Vagina (tissue), 2 donors: ENCODE measurements at places on chromosomes 12 and 14.

DNA sequence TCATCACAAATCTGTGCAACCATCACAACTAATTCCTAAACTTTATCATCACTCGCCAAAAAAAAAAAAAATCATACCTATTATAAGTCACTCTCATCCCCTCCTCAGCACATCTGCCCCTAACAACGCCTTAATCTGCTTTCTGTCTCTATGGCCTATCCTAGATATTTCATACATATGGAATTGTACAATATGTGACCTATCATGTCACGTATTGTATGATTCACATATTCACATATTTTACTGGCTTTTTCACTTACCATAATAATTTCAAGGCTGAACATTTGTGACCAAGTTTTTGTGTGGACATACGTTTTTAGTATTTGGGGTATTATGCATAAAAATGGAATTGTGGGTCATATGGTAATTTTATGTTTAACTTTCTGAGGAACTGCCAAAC lies 400.7 kb downstream of the DAD1 start:
- no peak for DNase-seq

DNA sequence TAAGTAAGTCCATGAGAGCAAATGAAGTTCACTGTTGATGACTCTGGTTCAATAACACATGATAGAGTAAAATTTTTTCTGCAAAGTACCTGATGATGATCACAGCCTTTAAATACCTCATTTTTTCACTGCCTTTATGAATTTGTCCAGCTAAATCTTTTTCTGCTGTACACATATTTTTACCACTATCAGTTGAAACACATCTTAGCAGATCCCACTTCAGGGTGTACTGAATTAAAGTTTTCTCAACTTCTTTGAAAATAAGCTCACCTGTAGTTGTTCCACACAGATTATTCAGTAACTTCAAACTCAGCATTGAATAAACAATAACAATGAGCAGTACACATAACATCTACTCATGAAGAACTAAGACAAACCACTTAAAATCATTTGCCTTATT lies 385.9 kb downstream of the NELL2 start:
- no peak for DNase-seq

DNA sequence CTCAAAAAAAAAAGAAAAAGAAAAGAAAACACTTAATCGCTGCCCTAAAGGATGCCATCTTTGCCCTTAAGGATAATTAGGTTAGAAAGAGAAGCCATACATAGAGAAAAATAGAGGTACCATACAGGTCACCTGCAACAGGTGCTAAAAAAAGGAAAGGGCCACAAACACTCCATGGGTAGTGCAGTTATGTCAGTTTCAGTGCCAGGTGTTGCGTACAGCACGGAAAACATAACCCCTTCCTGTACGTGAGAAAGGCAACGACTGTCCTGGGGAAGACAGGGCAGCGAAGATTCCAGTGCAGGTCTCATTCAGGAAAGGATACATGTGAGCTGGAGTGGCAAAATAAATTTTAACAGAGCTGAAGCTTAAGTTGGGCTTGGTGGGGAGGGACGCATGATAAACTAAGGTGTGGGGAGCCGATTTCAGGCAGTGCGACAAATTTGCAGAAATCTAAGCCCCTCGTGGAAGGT lies 553 bp upstream of the DAZAP2 start:
- DNase-seq: no peak

DNA sequence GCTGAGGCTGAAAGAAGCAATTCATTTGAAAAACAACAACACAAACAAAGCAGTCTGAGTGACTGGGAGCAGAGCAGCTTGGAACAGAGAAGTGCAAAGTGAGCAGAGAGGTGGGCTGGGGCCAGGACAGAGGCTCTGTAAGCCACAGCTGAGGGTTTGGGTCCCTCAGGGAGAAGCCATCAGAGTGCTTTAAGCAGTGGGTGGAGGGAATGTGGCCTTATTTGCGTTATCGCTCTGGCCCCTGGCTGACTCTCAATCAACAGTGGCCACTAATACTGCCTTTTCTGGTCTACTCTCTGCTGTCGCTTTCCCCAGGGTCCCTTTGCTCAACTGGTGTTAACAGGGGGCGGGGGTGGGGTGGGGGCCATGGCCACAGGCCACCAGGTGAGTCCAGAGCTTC lies 44.2 kb downstream of the IRF2BPL start:
- no peak for DNase-seq

DNA sequence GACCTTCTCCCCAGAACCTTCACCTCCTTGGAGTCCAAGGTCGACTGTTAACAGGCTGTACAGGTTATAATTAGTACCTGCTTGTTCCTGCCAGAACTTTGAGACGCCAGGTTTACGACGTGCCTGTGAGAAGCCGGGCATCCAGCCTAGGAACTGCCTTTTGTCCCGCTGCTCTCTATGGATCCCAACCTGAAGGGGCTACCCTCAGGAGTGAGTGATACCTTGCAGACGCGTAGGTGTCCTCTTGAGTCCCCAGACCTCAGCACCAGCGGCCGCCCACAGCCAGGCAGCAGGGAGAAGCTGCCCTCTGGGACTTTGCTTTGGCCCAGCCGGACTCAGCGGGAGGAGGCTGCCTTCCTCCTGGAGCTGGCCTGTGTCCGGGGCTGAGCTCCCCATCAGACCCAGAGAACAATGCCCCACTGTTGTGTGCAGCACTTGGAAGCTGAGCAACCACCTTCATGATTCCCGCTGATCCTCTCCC lies 16.2 kb downstream of the SYNE3 start:
- no peak for DNase-seq

DNA sequence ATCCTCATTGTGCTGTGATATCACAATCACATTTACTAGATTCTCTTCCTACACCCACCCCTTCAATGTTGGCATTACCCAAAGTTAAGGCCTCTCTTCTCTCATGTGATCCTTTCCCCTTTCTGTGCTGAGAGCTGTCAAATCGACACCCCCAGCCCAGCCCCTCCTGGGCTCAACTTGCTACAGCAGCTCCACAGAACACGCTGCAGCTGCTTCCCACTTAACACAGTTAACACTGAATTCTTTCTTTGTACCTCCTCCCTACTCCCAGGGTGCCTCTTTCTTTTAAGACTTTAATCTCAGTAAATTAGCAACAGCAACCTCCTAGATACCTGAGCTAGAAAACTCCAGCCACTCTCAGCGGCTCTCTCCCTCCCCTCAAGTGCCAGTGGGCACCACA lies 17.8 kb downstream of the SPTB start:
- DNase-seq: no peak

DNA sequence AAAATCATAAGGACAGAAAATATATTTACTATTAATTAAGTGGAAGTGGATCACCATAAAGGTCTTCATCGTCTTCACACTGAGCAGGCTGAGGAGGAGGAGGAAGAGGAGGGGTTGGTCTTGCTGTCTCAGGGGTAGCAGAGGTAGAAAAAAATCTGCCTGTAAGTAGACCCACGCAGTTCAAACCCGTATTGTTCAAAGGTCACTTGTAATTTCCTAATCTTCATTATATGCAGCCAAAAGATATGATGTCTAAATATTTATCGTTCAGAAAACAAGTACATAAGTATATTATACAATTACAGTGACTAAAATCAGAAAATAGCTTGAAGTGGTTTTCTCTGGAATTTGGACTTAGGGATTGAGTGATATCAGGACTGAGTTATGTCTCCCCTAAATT lies 72.1 kb downstream of the GTF2A1 start:
- DNase-seq: no peak

- no peak for DNase-seq
Measured at GRCh38 chr12:81492131-81492720, 266.9 kb downstream of the PPFIA2 start.

DNA sequence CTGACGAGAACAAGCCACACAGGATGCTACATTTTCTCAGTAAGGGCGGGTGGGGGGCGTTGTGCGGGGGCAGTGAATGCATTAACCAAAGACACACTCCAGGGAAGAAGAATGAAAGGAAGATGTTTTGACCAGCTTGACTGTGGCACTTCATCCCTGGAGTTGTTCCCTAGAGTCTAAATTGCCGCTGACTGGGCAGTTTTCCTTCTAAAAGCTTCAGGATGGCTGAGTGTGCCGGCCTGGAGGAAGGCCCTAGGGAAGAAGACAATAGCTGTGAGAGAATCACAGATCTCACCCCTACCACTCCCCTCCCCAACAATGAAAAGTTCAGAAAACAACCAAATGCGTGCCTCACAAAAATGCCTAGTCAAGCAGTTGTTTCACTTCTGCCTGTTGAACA lies 67.2 kb downstream of the NKX2-1 start:
- no peak for DNase-seq

DNA sequence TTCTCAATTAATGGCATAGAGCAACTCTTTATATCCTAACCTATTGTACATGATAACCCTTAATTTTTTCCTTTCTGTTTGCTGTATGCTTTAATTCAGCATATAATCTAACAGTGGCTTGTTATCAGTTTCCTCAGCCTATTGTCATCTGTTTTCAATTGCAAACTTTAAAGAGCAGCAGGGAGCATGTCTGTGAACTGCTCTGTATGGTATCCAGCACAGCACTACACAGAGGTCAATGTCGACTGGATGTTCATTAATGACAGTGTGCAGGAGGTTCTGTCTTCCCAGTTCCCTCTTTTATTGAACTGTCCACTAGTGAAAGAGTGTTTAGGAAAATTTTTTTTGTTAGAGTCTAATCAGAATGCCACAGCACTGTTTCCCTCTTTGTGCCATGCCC lies 609.1 kb downstream of the SOX5 start:
- DNase-seq: no peak

DNA sequence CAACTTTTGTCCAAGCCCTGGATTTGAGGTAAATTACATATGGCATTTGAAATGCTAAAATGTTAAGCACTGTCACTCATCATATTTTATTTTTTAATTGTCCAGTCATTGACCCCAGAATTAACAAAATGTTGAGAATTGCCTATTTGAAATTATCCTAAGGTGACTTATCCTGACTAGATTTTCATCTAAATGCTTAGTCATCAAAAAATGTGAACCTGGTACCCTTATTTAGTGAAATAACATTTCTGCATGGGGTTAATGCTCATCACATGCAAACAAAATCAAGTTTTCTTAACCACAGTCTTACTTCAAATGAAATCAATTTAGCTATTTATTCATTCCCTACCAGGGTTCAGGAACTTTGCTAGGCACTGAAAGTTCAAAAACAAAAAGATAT lies 232.0 kb upstream of the DCN start:
- DNase-seq: no peak

DNA sequence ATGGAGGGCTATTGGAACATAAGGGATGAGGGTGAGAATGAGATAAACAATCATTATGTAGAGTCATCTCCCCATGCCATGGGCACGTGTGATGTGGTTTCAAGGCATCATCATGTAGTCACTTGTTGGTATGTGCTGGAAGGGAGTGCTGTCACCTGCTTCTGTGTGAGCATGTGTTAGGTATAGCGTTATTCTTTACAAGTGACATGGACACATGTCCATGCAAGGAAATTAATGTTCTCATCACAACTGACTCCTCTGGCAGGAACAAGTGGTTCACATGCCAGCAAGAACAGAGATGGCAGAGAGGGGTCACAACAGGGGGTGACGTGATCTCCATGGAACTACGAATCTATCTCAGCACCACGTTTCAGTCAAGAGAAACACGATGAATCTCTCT lies 815.8 kb downstream of the BCL11B start:
- no peak for DNase-seq

DNA sequence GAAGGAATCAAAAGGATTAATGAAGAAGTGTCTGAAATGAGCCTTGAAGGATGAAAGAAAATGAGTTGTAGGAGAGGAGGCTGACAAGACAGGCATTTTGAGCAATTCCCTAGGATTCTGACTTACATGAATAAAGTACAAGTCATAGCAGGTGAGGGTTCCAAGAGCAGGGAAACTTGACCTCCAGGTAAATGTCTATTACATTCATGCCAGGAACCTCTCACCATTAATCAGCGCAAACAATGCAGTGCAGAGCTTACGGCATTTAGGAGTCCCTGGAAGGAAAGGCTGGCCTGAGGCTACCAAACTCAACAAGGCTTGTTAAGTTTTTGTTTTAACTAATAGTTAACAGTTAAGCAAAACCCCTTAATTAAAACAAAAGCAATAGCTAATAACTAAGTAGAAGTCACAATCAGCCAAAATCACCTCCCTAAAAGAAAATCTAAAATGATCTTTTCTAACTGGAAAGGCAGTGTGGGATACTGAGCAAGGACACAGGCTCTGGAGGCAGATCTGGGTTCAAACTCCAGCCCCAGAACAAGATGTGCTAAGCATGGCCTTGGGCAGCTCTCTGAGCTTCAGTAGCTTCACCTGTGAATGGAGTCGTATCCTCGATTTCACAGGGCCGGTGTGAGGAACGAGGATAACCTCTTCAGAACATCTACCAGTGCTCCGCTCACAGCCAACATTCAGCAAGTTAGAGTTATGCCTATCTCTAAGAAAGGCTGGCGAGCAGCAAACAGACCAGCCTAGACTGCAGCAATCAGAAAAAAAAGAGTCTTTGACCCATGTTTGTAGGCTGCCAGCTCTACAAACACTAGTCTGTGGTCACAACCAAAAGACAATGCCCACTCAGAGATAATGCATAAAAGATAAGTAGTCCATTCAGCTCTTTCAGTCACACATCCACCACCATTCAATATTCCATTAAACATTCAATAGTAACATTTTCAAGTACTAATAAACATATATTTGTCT lies 16.9 kb downstream of the PPTC7 start:
- DNase-seq: no peak

GRCh38 chr14:92121207-92121669 lies 268 bp downstream of the NDUFB1 start:
- DNase-seq: no peak

DNA sequence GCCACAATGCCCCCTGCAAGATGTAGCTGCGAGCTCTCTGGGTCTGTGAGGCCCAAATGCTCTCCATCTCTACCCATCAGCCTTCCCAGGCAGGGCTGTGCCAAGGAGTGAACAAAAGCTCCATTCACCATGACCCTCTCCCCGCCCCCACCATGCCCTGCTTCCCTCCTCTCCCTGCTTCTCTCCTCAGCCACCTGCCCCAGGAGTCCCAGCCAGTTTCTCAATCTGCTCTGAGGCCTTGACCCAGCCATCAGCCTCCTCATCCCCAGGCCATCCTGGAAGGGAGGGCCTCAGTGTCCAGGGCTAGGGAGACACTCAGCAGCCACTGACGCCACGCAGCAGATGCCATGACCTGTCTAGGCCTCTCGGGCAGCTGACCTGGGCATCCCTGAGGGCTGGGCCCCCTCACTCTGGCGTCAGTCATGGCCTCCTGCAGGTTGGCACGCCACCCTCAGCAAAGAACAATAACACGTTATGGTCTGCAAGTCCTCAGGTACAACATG lies 8.5 kb upstream of the KRT5 start:
- no peak for DNase-seq

- DNase-seq: no peak
Measured at GRCh38 chr12:18546399-18546798, 191.4 kb downstream of the PLCZ1 start.
